ENCODE measurements at places on chromosomes 5 and 9.

GRCh38 chr5:133287500-133287899, 235.7 kb downstream of the HSPA4 start:
- peak; percentile 29 for DNase-seq

- DNase-seq = no peak
These were observed 475 bp upstream of the GOLM1 start for GRCh38 chr9:86099701-86100364.

GRCh38 chr9:93958819-93959682, 3.9 kb upstream of the BARX1 start:
- no peak for DNase-seq

GRCh38 chr9:136534366-136534765, 11.5 kb downstream of the NOTCH1 start:
- no peak for DNase-seq

DNA sequence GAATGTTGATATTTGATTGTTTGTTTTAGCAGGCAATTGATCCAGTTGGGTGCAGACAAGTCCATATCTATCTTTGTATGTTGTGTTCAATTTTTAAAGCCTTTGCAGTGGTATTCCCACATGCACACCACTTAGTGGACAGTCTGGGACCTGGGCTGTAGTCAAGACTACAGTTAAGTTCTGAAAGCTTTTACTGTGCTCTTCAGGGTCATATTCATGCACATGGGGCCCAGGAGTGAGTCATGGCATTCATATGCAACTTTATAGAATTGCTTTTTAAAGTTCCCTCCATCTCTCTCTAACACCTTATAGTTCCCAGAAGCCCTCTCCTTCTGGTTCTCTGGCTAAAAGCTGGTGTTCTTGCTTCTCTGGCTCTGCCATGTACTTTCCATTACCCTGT, 228.2 kb upstream of the CCNH start:
- no peak for DNase-seq

Data from AML-193 (cell line).